ENCODE measurements at places on chromosomes 5 and 9.

GRCh38 chr9:21311889-21312288, 6.8 kb upstream of the IFNA5 start:
- no peak for DNase-seq

DNA sequence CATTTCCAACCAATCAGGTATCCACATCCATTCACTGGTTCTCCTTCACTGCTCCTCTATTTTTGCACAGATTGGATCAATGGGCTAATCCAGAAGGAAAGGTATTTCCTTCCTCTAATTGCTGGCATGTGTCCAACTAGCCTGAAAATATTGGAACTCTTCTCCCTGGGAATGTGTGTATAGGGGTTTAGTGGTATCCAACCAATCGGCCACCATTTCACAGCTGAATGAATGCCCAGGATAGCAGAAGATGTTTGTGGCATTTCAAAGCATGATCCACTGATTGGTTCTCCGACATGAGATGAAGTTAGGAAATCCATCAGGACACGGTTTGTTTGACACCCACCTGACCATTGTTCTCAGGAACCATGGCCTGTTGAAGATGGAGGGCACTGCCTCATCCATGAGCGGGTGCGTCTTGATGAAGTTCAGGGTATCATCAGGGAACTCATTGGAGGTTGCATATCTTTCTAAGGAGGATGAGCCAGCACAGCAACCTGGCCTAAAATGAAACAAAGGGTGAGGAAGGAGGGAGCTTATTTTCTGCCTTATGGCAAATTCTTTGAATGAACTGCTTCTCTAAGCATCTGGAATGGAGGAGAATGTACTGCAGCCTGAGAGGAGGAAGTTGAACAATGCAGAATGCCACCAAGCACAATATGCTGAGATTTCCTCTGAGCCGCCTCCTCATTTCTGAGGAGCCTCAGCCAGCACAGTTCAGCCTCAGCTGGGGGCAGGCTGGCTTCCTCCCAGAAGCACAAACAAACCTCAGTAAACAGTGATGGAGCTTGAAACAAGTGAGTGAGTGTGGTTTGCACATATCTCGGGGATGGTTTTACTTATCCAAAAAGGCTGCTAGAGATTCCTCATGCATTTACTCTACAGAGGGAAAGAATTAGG, 94.6 kb downstream of the SEMA6A start:
- no peak for DNase-seq

DNA sequence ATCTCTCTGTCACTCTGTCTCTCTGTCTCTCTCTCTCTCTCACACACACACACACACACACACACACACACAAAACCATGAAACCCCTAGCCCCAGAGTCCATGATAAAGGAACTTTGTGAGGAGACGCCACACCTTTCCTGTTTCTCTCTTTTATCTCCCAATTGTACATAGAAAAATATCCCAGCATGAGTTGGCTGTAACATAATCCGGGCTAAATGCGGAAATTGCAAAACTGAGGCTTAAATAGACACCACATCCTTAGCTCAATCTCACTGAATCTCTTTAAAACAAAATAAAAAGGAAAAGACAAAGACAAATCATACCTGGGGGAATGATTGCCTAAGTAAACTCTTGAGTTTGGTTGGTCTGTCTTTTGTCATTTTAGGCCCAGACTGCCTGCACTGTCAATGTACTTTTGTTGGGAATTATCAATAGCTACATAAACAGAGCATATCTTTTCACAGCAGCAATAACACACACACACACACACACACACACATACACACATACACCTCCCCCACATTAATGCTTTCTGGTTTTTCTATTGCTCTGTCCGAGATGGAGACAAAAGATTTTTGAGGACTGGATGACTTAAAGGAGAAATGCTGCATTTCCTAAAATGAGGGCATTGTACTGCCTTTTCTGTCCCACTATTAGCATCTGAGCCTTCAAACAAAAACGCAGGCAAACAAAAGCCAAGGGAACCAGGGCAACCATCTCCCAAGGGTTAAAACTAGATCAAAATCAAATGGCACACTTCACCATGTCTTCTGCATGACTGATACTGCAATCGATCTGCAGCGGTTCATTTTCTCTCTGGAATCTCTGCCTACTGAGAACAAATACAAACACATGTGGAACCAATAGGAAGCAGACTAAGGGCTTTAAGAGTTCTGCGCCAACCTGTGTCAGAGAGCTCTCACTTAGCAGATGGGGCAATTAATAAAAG, 321.5 kb downstream of the NFIB start:
- no peak for DNase-seq

DNA sequence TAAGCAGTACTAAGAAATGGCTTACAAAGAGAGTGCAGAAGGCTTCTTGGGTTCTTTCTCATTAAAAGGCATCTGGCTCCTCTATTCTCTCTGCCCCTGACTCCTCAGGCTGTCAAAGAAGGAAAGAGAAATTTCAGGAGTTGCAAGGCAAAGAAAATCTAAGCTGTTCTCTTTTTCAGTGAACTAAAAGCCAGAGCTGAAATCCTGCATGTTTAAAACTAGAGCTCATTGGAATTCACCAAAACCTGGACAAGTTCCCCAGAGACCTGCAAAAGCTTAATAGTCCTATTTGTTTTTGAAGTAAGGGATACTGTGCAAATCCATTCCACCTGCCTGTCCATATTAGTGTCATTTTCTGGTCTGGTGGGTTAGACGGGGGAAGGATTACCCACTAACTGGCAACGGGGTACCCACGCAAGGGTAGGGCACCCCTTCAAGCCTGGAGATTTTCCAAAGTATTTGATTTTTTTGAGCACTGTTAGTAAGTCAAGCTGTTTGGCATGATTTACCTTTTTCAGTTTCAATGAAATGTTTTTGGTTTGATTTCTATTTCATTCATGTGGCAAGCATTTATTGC, 179.3 kb downstream of the FSTL4 start:
- DNase-seq = no peak

- no peak for DNase-seq
These were observed 517.3 kb upstream of the RORB start for GRCh38 chr9:73979894-73980264.

- DNase-seq = peak; percentile 90
These were observed 159.4 kb upstream of the PRR16 start for GRCh38 chr5:120304663-120305062.

DNA sequence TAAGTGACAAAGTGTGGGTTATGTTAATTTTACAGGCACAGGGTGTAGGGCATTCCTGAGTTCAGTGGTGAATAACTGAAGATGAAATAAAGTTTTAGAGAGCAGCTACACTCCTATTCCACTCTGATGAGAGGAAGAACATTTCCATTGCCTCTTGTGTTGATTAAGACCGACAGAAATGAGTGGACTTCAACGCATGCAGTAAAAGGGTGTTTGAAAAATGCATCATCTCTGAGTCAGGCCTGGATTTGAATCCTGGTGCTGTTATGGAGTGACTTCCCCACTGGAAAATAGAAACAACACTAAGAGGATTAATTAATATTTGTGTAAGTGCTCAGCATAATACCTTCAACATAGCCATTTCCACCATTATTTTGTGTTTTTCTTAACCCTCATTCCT, 86.3 kb downstream of the PRR16 start:
- DNase-seq = peak; percentile 76

GRCh38 chr5:74069741-74070140, 443.7 kb downstream of the ARHGEF28 start:
- no peak for DNase-seq

GRCh38 chr5:111758284-111758628, 1.3 kb upstream of the NREP start:
- no peak for DNase-seq

DNA sequence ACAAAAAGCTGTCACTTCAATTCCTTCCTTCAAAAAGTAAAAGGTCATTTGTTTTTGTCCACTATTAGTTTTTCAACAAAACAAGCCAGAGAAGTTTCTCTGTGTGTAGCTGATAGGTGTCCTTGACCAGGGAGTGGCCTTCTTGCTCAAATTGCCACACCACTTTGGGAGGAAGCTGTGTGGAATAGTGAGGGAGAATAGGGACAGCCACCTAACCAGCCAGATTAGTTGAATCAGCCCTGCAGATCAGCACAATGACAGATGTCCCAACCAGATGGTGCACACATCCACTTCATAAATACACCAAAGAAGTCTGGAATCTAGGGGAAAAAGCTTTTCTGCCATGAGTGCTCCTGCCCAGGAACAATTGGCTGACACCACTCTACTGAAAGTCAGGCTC, 37.2 kb downstream of the NREP start:
- DNase-seq = no peak

DNA sequence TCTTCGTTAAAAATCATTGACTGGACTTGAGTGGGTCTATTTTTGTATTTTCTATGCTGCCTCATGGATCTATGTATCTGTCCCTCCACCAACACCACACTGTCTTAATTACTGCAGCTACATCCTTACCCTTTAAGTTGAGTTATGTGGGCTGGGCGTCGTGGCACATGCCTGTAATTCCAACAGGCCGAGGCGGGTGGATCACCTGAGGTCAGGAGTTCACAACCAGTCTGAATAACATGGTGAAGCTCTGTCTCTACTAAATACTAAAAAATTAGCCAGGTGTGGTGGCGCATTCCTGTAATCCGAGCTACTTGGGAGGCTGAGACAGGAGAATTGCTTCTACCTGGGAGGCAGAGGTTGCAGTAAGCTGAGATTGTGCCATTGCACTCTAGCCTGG, 48.2 kb downstream of the XRCC4 start:
- DNase-seq = no peak

DNA sequence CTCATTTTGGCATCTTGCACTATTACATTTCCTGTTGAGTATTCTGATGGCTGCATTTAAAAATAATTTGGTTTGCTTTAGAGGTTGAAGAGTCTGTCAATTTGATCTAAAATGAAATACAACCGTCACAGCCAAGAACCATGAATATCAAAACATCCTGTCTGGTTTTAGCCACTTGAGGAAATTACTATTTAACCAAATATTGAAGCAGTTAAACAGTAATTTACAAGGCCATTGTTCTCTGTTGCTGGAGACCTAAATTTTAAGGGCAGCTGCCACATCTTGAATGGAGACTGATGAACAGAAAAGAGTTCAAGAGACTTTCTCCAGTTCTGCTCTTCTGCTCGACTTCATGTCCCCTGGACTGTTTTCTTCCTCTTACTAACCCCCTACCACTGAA, 549.4 kb downstream of the LRRC70 start:
- DNase-seq = no peak

GRCh38 chr5:132485641-132486317, 4.8 kb downstream of the IRF1 start:
- DNase-seq = no peak

DNA sequence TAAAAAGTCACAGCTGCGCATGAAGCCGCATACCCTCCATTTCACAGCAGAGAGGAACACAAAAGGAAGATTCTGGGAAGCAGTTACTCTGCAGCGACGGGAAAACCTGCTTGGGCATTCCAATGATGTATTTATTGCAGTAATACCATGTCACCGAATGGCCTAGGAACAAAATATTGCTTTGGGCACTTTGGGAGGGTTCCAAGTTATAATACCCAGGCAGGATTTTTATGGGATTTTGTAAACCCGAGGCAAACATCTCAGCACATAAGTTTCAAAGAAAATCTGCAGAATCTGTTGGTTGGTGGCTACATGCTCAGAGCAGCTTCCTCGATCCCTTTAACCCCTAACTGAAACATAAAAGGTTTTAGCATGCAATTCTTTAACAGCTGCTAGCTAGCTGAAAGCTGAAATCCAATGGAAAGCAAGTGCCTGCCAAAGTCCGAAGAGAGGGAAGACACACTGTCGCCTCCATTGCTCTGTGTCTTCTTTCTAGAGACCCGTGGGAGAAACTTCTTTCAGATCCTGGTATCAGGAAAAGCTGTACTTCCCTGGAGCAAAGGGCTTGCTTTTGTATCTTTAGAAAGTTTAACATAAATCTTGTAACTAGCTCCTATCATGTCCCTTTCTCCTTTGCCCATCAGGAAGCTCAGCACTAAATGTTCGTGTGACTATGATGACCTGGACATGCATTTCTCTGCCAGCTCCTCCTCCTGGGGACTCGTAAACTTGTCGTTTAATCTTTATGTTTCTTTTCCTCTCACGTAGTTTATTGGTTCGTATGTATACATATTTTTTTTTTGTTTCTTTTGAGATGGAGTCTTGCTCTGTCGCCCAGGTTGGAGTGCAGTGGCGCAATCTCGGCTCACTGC, 195.0 kb downstream of the MAPKAP1 start:
- peak; percentile 69 for DNase-seq

- peak; percentile 62 for DNase-seq
These were observed 290.6 kb downstream of the AOPEP start for GRCh38 chr9:95017062-95017461.

- no peak for DNase-seq
These were observed 996.3 kb downstream of the TAF11L14 start for GRCh38 chr5:18630458-18631045.

GRCh38 chr9:88287972-88288371, 100.3 kb upstream of the SPIN1 start:
- DNase-seq = peak; percentile 31

DNA sequence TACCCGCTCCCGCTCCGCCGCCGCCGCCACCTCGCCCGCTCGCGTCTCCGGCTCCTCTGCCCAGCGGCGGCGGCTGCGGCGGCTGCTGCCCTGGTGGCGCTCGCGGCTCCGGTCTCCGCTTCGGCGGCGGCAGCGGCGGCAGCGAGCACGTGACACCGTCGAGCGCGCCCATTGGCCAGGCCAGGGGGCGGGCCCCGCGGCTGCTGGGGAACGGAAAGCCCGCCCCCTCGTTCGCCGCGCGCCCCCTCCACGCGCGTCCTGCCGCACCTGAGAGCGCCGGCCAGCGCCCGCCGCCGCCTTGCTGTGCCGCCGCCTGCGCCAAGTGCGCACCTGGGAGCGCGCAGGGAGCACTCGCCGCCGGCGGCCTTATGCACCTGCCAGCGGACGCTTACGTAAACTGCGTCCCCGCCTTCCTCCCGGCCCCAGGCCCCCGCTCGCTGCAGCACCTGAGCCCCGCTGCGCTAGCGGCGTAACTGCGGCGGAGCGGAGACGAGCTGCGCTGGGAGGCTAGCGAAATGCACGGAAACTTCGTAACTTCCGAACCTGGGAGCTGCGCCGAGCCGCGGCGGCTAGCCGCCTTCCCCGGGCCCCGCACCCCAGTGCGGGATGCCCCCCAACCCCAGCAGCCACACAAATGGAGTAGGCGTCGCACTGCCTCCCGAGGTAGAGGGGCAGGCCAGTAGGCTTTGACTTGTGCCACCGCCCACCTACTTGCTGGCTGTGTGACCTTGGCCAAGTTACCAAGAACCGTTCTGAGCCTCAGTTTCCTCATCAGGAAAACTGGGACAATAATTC, at the start of gene STRBP:
STRBP (minus strand) TSS at position 122 of the 795 bp plus-strand sequence. CDS start 84,452 bp downstream, outside the sequence.
- peak; percentile 79 for DNase-seq

DNA sequence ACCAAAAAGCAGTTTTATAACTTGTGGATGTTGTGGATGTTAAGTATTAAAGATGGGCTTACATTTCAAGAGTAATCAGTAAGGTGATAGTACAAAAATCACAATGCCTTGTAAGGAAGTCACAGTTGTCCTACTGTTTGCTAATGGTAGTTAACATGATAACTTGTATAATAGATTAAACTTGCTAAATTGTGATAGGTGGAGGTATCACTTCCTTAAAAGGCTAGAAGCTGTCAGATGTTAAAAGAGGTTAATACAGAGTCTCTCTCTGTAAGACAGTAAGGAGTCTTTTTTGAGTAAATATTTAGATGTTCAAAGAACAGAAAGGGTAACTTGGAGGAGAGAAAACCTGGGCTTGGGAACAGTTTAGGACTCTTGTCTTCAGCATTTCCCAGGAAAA, 14.2 kb upstream of the MACIR start:
- no peak for DNase-seq

- DNase-seq = peak; percentile 98
These were observed 202.9 kb upstream of the IL12B start for GRCh38 chr5:159533197-159533596.

Measured in EH (cell line).